ENCODE measurements at places on chromosomes 2 and 18.

GRCh38 chr18:79720359-79720733, 40.7 kb downstream of the CTDP1 start:
- no peak for DNase-seq

DNA sequence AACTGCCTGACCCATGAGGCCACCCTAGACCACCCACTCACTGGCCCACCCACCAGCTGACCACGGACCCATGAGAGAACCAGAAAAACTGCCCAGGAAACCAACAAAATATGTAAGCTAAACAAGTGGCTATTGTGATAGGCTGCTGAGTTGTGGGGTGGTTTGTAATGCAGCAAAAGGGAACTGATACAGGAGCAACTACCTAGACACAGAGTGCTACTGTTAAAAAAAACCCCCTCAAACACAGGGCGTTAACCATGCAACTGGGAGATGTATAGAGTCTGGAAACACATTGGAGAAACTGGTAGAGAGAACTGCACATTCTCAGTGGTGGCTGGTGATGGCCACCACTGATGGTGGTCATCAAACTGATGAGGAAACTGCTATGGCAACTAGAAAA, 206.3 kb upstream of the GYPC start:
- DNase-seq: no peak

GRCh38 chr2:171485116-171485515, 37.2 kb upstream of the CYBRD1 start:
- DNase-seq: no peak

GRCh38 chr2:78145395-78145996, 623.3 kb upstream of the LRRTM4 start:
- no peak for DNase-seq

DNA sequence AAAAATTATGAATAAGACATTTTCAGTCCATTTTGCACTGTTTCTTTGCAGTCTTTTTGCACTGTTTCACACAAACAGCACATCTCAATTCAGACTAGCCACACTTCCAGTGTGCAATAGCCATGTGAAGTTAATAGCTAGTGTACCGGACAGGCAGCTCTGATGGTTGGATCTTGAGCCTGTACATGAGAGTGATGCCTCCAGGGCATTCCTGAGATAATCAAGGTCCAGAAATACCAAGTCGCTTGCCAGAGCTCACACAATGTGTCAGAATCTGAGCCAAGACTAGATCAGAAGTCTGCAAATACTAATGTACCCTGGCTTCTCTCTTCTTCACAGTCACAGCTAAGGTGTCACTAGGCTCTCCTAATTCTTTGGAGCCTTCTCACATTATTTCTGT, 180.2 kb downstream of the OSR1 start:
- DNase-seq: no peak

GRCh38 chr18:9982711-9983110, 68.9 kb downstream of the VAPA start:
- DNase-seq: no peak

DNA sequence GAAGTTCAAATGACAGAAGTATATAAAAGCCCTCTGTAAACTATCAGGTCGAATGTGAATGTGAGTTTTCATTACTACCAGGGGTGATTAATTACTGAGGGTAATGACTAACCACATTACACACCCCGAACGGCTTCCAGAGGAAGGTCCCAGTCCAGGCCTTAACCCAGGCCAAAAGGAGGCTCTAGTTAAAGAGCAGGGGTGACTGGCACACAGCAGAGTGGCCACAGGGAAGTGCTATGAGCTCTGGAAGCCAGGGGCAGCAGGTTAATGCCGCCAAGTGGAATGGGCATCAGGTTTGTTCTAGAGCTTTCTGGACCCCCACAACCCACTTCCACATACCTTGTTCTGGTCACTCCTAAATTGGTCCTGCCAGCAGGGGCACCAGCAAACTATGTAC, 87.7 kb downstream of the BCL11A start:
- DNase-seq: no peak

- DNase-seq: no peak
Measured at GRCh38 chr18:44855681-44856080, 175.0 kb downstream of the SETBP1 start.

DNA sequence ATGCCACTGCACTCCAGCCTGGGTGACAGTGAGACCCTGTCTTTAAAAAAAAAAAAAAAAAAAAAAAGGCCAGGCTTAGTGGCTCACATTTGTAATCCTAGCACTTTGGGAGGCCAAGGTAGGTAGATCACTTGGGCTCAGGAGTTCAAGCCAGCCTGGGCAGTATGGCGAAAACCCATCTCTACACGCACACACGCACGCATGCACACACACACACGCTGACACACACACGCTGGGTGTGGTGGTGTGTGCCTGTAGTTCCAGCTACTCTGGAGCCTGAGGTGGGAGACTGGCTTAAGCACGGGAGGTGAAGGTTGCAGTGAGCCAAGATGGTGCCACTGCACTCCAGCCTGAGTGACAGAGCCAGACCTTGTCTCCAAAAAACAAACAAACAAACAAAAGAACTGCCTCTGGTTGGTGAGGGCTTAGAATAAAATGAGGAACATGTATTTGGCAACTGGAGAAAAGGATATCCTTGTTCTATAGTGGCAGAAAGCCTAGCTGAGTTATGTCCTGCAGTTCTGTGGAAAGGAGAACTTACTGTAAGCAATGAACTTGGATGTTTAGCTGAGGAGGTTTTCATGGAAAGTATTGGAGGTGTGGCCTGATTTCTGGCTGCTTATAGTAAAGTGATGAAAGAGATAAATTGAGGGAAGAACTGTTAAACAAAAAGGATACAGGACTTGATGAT, 34.0 kb downstream of the HAT1 start:
- DNase-seq: peak; percentile 6

GRCh38 chr2:46325182-46325928, 28.1 kb downstream of the EPAS1 start:
- DNase-seq: no peak

GRCh38 chr2:174051741-174052583, 86.8 kb upstream of the SP3 start:
- peak; percentile 70 for DNase-seq

DNA sequence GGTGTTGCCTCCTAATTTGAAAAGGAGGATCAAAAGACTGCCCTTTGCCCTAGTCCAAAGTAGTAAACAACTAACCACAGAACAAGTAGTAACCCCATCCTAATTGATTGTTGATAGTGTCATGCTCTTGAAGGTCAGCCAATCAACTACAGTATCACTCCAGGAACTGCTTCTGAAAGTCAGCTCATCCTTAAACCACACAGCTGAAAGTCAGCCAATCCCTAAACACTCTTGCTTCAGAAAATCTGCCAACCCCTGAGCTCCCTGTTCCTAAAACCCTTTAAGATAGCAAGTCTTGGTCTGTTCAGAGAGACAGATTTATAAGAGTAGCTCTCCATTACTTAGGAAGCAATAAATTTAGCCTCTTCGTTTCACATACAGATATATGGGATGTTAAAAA, 51.6 kb upstream of the CPO start:
- DNase-seq: no peak

DNA sequence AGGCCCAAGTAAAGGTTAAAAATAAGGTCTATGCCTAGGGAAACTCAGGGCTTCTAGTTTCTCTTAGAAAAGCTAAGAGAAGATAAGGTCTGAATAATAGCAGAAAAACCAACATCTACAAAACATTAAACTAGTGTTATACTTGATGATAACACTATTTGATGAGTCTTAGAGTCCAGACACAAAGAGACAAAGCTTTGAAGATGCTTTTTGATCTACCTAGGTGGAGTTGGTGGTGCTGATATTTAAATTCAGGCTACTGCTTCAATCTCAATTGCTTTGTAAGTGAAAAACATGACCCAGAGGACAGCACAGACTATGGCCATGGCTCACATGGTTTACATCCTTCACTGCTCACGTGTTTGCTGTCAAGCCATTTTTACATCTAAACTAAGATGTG, 11.7 kb upstream of the MFF start:
- DNase-seq: no peak

- DNase-seq: peak; percentile 31
Measured at GRCh38 chr2:28674062-28674712, 77.4 kb upstream of the PPP1CB start.

DNA sequence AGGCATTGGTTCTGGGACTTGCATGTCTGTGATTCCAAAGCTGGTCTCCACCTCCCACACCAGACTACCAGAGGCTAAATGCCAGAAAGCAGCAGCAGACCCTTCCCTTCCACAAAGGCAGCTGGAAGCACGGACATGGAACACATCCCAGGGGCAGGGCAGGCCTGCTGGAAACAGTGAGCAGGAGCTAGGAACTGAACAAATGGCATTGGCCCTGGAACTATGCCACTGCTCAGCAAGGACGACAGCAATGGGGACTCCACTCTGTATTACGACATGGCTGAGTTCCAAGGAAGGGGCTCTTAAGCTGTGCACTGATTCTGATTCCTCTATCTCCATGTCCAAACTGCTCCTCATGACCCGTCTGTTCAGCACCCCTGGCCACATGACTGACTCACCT, 77.8 kb upstream of the TFCP2L1 start:
- no peak for DNase-seq

- no peak for DNase-seq
Measured at GRCh38 chr2:239531456-239532241, 130.8 kb upstream of the HDAC4 start.

DNA sequence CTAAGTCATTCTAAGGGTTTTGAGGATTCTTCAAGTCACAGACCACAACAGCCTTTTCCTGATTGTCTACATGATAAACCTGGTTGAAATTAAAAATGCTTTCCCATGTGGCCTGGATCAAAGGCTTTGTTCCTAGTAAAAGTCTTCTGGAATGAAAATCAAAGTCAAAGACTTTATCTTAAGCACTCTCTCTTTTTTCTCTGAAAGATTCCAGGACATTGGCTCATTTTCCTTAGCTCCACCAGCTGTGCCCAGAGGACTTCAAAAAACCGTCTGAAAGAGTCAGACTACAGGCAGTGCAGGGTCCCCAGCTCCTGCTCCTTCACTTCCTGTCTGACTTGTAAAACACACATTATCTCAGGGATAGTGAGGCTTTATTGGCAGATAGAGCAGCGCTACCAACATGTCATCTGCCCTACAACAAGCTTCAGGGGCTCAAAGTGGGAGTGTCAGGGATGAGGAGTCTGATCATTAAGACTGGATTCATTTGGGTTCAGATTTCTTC, 148.2 kb downstream of the ESCO1 start:
- DNase-seq: peak; percentile 5

DNA sequence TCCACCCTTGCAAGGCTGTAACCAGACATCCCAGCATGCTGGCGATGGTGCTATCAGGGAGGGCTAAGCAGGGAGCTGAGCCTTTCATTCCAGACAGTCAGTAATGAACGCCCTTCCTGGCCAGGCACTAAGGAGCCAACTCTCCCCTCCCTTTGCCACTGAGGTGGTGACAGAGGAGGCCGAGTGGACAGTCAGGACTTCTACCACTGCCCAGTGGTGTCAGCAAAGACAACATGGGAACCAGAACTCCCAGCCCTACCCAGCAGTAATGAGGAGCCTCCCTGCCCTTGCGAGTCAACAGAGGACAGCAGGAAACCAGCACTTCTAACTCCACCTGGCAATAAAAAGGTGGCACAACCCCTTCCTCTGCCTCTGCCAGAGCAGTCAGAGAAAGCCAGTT, 68.6 kb downstream of the ZAP70 start:
- DNase-seq: no peak

DNA sequence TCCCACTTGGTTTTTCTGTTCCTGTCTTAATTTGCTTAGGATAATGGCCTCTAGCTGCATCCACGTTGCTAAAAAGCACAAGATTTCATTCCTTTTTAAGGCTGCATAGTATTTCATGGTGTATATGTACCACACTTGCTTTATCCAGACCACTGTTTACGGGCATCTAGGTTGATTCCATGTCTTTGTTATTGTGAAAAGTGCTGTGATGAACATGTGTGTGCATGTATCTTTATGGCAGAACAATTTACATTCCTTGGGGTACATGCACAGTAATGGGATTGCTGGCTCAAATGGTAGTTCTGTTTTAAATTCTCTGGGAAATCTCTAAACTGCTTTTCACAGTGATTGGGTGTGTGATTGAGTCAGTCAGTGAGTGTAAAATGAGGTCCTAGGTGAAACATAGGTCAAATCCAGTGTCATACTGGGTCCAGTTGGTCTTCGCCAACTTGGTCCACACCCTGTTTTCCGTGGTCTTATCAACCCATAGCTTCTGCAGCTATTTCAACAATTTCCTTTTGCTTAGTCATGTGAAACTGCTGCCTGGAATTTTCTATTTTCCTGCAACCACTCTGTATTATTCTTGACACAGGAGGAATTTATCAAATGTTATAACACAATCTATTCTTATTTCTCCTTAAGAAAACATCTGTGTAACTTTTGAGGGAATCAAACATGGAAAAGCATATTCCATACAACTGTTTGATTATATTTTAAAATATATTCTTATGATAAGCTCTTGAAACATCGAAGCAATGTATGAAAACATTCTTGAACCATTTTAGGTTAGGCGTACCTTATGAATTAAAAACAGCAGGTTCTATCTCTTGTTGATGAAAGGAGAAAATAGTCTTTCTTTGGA, 82.9 kb downstream of the ADCYAP1 start:
- peak; percentile 79 for DNase-seq

DNA sequence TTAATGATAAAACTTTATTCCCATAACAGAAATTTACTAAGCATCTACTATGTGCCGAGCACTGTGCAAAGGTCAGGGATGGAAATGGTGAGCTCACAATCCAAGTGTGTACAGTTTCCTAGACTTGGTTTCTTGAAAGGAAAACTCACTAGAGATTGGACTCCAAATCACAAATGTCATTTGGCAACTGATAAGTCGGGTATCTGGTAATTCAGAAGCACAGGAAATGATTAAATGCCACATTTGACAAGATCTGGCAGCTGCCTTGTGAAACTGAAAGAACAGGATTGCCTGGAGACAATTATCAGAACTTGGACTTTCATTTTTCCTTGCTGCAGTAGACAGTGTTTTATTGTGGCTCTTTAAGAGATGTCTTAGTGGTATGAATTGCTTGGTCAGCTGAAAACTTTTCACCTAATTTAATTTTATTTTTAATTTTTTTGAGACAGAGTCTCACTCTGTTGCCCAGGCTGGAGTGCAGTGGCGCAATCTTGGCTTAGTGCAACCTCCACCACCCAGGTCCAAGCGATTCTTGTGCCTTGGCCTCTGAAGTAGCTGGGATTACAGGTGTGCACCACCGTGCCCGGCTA, 19.2 kb downstream of the ITGA6 start:
- DNase-seq: no peak

GRCh38 chr2:64485331-64485730, 31.4 kb downstream of the LGALSL start:
- no peak for DNase-seq

GRCh38 chr2:7400628-7401027, 483.4 kb downstream of the RNF144A start:
- peak; percentile 28 for DNase-seq

Data from fibroblast of upper back skin (primary cell).